Cerebellar nuclear complex (tissue), 1 donor: ENCODE measurements at places on chromosomes 16 and 17.

GRCh38 chr16:450385-450784 lies 24.9 kb downstream of the RAB11FIP3 start:
- no peak for DNase-seq

- DNase-seq: no peak
Measured at GRCh38 chr16:71985262-71985974, 14.8 kb downstream of the PKD1L3 start.

- no peak for DNase-seq
Measured at GRCh38 chr17:35890774-35891155, 10.6 kb upstream of the CCL5 start.

DNA sequence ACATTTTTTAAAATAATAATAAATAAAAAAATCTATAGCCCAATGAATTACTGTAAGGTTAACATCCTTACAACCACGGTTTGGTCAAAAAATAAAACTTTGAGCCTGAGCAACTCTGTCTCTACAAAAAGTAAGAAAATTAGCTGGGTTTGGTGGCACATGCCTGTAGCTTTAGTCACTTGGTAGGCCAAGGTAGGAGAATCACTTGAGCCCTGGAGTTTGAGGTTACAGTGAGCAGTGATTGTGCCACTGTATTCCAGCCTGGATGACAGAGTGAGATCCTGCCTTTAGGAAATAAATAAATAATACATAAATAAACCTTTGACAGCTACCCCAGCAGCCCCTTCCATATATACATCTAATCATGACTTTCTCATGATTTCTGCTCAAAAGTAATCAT lies 26.9 kb upstream of the PHAF1 start:
- no peak for DNase-seq

DNA sequence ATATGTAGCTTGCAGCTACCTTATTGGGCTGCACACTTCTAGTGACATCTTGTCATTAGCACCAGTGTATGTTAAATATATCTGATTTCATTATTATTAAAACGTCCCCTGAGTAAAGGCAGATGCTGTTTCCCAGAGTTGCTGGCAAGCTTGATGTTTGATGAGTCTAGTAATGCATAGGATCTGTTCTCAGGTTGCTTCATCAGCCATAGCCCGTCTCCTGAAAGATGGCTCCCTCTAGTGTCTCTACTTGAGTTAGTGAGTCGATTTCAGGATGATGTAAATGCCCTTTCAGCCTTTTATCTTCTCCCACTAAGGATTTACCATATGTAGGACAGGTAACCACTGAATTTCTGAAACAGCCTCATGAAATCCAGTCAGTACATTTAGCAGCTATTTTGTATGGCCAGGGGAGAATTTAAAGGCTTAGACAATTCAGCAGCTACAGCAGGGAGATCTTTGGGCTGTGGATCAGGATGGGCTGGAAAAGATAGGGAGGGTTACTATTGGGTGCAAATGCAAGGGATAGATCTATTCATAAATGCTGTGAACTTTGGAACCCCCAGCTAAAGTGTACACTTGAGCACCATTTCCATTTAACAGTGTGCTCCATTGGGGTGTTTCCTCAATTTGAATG lies 376.3 kb downstream of the CNTNAP4 start:
- DNase-seq: peak; percentile 54

DNA sequence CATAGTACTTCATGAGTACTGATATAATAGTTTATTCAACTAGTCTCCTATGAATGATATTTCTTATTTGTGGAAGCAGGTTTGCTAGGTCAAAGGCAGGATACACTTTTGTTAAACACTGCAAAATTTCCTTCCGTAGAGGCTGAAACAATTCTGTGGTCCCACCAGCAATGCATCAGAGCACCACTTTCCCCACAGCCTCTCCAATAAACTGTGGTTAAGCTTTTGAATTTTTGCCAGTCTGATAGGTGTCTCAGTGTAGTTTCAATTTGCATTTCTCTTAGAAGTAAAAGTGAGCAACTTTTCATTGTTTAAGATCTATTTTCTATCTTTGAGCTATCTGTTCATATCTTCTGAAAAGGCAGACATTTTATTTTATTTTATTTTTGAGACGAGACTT lies 36.4 kb upstream of the CORO6 start:
- DNase-seq: no peak

DNA sequence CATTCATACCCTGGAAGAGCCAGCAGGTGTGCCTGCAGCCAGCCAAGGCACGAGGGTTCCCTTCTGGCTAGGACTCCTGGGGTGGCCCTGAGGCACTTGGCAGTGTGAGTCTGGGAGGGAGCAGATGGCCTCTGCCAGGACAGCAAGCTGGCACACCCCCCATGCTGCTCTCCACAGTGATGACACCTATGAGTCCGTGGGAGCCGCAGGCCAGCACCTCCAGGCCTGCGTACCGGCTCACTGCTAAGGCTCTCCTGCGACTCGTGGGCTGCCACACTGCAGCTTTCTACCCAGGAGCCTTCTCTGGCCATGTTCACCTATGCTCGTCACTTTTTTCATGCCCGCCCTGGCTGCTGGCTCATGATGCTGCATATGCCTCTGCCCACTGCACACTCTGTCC lies 68.1 kb downstream of the NDEL1 start:
- DNase-seq: no peak
